A549 treated with dexamethasone at 1 μM for 4 hours (cell line): ENCODE measurements at places on chromosomes 6 and 20. TPM values are rescaled to one million over a fixed set of nuclear protein-coding genes. Genes with fewer than 3 reads are reported as not detected.

CTCFL gene
- 0.02 to 0.06 TPM (median 0.03 TPM) in 4 of 5 replicates, not detected in the other for total RNA-seq

MRPS26 gene
- total RNA-seq: 114 to 149 TPM (median 143 TPM) in 5 replicates

RIN2 gene
- 20.3 to 24.9 TPM (median 23.5 TPM) in 5 replicates for total RNA-seq

ARMH2 gene
- total RNA-seq: not detected in 5 replicates

SYCP2L gene
- 1.4 to 2.8 TPM (median 2.2 TPM) in 5 replicates for total RNA-seq

TMEM14A gene
- total RNA-seq: 31.2 to 46.1 TPM (median 33.0 TPM) in 5 replicates

KCNQ5 gene
- total RNA-seq: 1.0 to 1.6 TPM (median 1.4 TPM) in 5 replicates

HLA-DRB5 gene
- not detected in 5 replicates for total RNA-seq

TAPBP gene
- 33.4 to 52.9 TPM (median 47.7 TPM) in 5 replicates for total RNA-seq

SPINT3 gene
- total RNA-seq: not detected in 5 replicates

ENPP5 gene
- total RNA-seq: not detected in 5 replicates

MTFR2 gene
- 11.0 to 12.5 TPM (median 11.3 TPM) in 5 replicates for total RNA-seq

CST2 gene
- total RNA-seq: 0.76 to 1.8 TPM (median 1.4 TPM) in 5 replicates

EBF4 gene
- 2.0 to 3.0 TPM (median 2.3 TPM) in 5 replicates for total RNA-seq

BANF2 gene
- total RNA-seq: not detected in 5 replicates

PRL gene
- total RNA-seq: not detected in 5 replicates

ARFGEF3 gene
- 0.40 to 0.66 TPM (median 0.54 TPM) in 5 replicates for total RNA-seq

LPIN3 gene
- 8.1 to 19.2 TPM (median 13.6 TPM) in 5 replicates for total RNA-seq

SNAP25 gene
- total RNA-seq: 15.3 to 20.7 TPM (median 16.8 TPM) in 5 replicates

HLA-DRB1 gene
- 0.09 TPM in 1 of 5 replicates, not detected in the others for total RNA-seq

PCK1 gene
- total RNA-seq: 0.05 to 0.16 TPM (median 0.13 TPM) in 5 replicates

ANKEF1 gene
- total RNA-seq: 5.3 to 7.6 TPM (median 6.4 TPM) in 5 replicates

PPT2 gene
- total RNA-seq: 7.1 to 9.4 TPM (median 9.0 TPM) in 5 replicates

PHACTR2 gene
- total RNA-seq: 3.4 to 7.8 TPM (median 5.5 TPM) in 5 replicates

CDSN gene
- 0.04 to 0.08 TPM (median 0.06 TPM) in 4 of 5 replicates, not detected in the other for total RNA-seq

PRND gene
- total RNA-seq: 0.01 TPM in 1 of 5 replicates, not detected in the others

SEMG1 gene
- 0.05 TPM in 1 of 5 replicates, not detected in the others for total RNA-seq

BCLAF1 gene
- 64.8 to 100 TPM (median 87.1 TPM) in 5 replicates for total RNA-seq

HLA-DOA gene
- total RNA-seq: 0.09 TPM in 1 of 5 replicates, not detected in the others

HRH3 gene
- total RNA-seq: not detected in 5 replicates

LPA gene
- 0.08 to 0.21 TPM (median 0.14 TPM) in 5 replicates for total RNA-seq

TBXT gene
- not detected in 5 replicates for total RNA-seq

CYB5R4 gene
- total RNA-seq: 20.3 to 23.6 TPM (median 21.6 TPM) in 5 replicates

SPDEF gene
- total RNA-seq: 1.1 to 2.5 TPM (median 1.7 TPM) in 5 replicates

NR2E1 gene
- 0.06 to 0.07 TPM (median 0.07 TPM) in 4 of 5 replicates, not detected in the other for total RNA-seq

FOXO3 gene
- total RNA-seq: 16.0 to 23.3 TPM (median 20.4 TPM) in 5 replicates

WFDC5 gene
- total RNA-seq: not detected in 5 replicates

SEMG2 gene
- not detected in 5 replicates for total RNA-seq

SLC2A4RG gene
- total RNA-seq: 57.9 to 88.8 TPM (median 82.1 TPM) in 5 replicates

FAM83B gene
- total RNA-seq: 0.02 to 0.03 TPM (median 0.02 TPM) in 3 of 5 replicates, not detected in the others

PROKR2 gene
- total RNA-seq: not detected in 5 replicates

NRN1 gene
- 0.61 to 0.95 TPM (median 0.75 TPM) in 5 replicates for total RNA-seq

TAF8 gene
- total RNA-seq: 9.6 to 15.2 TPM (median 14.3 TPM) in 5 replicates

KIF25 gene
- 0.07 to 0.23 TPM (median 0.15 TPM) in 4 of 5 replicates, not detected in the other for total RNA-seq

RSPO4 gene
- total RNA-seq: not detected in 5 replicates

GINS1 gene
- total RNA-seq: 32.1 to 43.3 TPM (median 38.1 TPM) in 5 replicates
